ENCODE measurements at places on chromosomes 12 and 14.
A peak's percentile ranks its signal among the peaks of the same experiment; 100 is the strongest.

DNA sequence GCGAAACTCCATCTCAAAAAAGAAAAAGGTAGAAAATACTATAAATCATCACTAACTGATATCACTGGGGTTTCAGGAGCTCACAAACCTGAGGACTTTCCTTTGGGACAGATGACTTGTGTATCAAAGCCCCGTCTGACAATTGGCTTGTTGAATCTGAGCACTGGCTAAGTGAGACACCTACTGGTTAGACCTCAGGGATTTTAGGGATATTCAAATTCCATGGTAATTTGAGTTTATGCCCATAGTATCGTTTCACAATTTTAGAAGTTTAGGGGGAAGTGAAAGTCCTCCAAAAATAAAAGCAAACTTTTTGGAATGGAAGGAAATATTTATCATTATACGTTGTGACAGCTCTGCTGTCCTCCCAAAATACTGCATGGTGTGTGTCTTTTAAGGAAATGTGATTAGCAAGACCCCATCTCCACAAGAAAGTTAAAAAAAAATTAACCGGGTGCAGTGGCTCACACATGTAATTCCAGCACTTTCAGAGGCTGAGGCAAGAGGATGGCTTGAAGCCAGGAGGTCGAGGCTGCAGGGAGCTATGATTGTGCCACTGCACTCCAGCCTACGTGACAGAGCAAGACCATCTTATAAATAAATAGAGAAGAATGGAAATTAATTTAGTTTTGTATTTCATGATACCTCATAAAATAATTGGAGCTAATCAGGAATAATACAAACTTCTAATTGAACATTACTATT is 49.2 kb downstream of the FBXL14 start:
- peak; percentile 28 for DNase-seq

GRCh38 chr12:16587514-16587913 is 18.4 kb downstream of the LMO3 start:
- DNase-seq, result no peak

- no peak for DNase-seq
These were observed 106.0 kb upstream of the CCDC196 start for GRCh38 chr14:66380143-66380542.

GRCh38 chr12:106114447-106115068 is 24.2 kb downstream of the NUAK1 start:
- DNase-seq, result no peak

GRCh38 chr12:116813271-116814041 is 67.8 kb downstream of the HRK start:
- peak; percentile 24 for DNase-seq

DNA sequence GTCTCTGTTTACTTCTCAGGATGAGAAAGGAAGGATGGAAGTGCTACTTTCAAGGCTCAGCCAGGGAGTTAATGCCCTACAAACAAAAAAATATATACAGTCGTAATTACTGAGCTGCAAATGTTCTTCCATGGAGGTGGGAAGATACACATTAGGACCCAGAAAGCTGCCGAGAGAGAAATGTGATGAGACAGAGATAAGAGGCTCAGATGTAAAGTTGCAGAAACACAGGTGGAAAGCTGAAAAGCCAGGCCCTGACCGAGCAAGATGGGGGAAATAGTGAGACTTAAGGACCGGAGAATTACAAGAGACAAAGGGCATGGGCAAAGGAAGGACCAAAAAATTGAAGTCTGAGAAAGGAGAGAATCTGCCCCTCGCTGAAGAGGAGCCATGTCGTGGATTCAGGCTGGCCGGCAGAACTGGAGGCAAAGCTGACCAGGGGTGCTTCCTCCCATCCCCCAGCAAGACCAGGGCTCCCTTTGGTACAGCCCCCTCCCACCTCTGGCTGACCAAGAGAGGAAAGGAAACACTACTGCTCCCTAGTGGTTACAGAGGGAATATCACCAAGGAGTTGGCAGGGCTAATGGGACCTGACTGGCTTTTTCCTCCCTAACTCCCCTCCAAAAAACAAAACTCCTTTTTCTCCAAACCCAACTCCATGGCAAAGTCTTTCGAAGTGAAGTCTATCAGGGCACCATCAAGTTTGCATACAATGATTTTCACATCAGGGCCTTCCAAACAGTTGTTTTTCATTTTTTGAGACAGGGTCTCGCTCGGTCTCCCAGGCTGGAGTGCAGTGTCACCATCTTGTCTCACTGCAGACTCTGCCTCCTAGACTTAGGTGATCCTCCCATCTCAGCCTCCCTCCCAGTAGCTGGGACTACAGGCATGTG is 12.1 kb downstream of the ZFHX2 start:
- peak; percentile 32 for DNase-seq

- no peak for DNase-seq
These were observed 6.0 kb downstream of the CACNA1C start for GRCh38 chr12:2058837-2059236.

GRCh38 chr12:106625976-106626375 is 43.2 kb downstream of the RFX4 start:
- no peak for DNase-seq

- no peak for DNase-seq
These were observed 155.2 kb downstream of the STXBP6 start for GRCh38 chr14:24894583-24895242.

- no peak for DNase-seq
These were observed 12.4 kb upstream of the BCL11B start for GRCh38 chr14:99284254-99285004.

GRCh38 chr12:74626397-74626796 is 88.8 kb downstream of the ATXN7L3B start:
- no peak for DNase-seq

GRCh38 chr12:32568228-32568627 is 110.9 kb upstream of the DNM1L start:
- peak; percentile 94 for DNase-seq

- no peak for DNase-seq
These were observed 15.6 kb downstream of the SMUG1 start for GRCh38 chr12:54173066-54173726.

DNA sequence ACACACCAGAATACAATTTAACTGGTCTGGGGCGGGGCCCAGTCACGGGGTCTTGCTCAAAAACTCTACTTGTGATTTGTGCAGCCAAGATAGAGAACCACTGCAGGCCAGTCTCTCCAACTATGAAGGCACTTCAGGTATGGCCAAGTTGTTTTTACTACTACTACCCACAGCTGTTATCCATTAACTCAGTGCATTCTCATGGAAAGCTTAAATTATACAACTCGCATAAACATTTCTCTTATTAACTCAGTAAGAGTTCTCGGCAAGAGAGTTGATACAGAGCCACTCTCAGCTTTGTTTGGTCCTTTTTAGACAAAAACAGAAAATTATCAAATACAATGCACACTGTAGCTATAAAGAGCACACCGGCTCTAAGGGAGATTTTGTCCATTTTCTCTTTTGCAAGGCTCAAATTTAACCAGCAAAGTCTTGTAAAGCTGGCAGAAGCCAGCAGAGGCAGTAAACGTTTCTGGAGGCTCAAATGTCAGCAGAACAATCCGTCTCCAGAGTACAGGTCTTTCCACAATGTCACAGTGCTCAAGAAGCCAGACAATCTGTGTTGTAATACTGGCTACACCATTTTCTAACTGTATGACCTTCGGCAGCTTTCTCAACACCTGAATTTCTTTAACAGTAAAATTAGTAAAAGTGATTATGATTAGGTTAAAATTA is 85.9 kb downstream of the PTGER2 start:
- DNase-seq, result peak; percentile 28

DNA sequence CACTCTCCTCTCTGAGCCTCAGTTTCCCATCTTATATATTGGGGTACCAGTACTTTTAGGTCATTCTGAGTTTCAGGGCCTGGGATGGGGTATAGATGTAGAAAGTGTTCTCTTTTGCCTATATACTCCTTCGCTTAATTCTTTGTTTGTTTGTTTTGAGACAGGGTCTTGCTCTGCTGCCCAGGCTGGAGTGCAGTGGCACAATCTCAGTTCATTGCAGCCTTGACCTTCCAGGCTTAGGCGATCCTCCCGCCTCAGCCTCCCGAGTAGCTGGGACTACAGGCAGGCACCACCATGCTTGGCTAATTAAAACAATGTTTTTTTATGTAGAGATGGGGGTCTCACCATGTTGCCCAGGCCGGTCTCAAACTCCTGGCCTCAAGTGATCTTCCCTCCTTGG is 152.1 kb downstream of the AACS start:
- no peak for DNase-seq

DNA sequence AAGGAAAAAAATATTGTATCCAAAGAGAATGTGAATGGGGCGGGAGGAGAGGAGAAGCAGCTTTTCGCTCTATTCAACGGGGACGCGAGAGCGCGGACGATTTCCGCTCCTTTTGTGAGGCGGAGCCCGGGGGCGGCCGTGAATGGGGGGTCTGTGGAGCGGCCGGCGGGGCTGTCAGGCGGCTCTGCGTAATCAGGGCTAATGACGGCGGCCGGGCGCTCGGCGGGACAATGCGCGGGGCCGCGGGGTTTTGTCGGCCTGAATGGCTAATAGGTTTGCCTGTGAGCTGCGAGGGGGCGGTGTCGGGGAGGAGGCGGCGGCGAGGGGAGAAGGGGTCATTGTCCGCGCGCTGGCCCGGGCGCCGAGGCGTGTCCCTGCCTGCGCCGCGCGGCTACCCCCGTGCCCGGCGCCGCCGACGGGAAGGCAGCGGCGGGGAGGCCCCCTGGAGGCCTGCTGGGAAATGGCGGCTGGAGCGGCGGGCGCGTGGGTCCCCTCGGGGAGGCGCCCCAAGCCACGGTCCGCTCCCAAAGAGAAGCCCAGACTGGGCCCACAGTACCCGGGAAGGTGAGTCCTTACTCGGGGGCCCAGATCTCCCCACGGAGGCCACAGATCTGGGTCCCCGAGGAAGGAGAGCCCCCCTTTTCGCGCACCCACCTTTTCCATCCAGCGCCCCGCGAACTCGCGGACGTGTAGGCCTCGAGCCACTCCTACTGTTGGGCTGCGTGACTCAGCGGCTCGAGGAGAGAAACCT is 6.0 kb downstream of the SIX6 start:
- DNase-seq, result no peak

GRCh38 chr12:6966351-6966750 is 4.1 kb downstream of the PHB2 start:
- no peak for DNase-seq

- peak; percentile 75 for DNase-seq
These were observed 857.0 kb downstream of the DIO2 start for GRCh38 chr14:79354336-79354735.

- peak; percentile 42 for DNase-seq
These were observed 5.6 kb upstream of the MYL6B start for GRCh38 chr12:56146492-56147460.

DNA sequence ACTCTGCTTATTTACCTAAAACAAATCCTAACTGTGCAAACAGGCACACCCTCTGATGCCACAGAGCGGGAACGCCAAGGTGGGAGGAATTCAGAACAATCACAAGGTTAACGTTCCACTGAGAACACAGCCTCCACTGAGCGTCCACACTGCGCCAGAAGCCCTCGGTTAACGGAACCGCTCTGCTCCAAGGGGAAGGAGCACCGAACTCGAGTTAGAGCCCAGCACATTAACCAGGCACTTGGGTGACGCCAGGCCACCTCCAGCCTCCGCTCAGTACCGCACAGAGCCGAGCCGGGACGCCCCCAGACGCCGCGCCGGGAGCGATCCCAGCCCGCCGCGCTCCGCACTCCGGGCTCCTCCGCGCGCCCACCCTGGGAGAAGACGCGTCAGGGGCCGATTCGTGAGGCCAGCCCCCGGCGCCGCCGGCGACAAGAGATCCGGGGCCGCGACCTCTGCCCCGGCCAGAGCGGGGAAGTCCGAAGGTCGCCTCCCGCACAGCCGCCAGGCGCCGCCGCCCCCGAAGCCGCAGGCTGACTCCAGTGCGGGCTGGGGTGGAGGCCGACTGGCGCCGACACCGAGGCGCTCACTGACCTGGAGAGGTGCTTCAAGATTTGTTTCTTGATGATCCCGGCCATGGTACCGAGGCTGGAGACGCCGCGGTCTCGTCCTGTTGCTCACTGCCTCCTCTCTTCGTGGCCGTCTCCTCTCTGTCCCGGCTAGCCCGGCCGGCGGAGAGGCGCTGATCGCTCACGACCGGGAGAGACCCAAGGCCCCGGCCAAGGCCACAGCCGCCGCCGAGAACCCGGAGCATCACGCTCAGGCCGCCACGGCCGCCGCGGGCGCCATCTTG is 450 bp downstream of the BLTP3B start:
- no peak for DNase-seq

- no peak for DNase-seq
These were observed 112.2 kb upstream of the TMTC1 start for GRCh38 chr12:29895966-29896365.

GRCh38 chr14:97046967-97047366 is 249.8 kb downstream of the VRK1 start:
- no peak for DNase-seq

GRCh38 chr12:607541-608001 is 55.7 kb downstream of the NINJ2 start:
- DNase-seq, result no peak

- no peak for DNase-seq
These were observed 10.3 kb downstream of the OR10P1 start for GRCh38 chr12:55647027-55647426.

GRCh38 chr12:51694146-51694545 is 103.1 kb downstream of the SCN8A start:
- DNase-seq, result no peak

DNA sequence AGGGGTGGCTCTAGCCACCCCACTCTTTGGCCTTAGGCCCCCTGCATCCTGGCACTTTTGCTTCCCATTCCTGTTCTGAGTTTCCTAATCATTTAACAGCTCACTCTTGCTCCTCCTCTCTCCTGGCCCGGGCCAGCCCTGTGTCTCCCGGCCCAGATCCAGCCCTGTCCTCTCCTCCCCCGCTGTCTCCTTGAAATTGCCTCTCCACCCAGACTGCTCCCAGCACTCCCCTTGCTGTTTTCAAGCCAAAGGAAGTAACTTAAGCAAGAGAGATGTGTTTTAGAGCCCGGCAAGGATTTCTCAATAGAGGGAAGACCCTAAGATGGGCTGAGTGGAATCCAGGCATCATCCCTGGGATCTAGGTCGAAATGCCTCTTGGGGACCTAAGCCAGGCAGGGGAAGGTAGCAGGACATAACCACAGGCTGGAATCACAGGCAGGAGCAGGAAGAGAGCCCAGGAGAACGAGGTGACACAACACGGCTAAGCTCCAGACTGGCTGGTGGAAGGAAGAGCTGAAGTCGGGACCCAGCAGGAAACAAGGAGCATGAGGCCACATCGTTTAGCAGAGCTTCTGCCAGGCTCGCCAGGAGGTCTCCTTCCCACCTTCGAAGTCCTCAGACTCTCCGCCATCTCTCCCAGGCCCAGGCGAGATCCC is 2.0 kb upstream of the LRP1-AS start:
- DNase-seq, result peak; percentile 95

DNA sequence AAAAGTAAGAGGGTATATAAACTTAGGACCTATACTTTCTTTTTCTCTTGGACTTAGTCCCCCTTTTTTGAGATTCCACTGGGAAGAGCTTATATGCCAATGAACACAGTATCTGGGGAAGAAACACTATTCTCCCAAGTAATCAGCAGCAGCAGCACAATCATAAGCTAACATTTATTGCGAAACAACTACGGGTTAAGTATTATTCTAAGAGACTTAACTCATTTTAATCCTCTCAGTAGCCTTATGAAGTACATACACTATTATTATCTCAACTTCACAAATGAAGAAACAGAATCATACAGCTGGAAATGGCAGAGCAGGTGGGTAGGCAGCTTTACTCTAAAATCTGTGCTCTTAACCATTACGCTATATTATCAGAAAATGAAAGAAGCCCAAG is 27.9 kb downstream of the BAZ2A start:
- DNase-seq, result peak; percentile 44

Data from amniotic epithelial cell (primary cell).